HEK293T (cell line): ENCODE measurements at places on chromosomes 6 and 20.

GRCh38 chr6:127900935-127901334, at the start of gene THEMIS:
Gene THEMIS (minus strand): TSS chr6:127901058. CDS start chr6:127900932, 126 bp downstream.
- no peak for DNase-seq

DNA sequence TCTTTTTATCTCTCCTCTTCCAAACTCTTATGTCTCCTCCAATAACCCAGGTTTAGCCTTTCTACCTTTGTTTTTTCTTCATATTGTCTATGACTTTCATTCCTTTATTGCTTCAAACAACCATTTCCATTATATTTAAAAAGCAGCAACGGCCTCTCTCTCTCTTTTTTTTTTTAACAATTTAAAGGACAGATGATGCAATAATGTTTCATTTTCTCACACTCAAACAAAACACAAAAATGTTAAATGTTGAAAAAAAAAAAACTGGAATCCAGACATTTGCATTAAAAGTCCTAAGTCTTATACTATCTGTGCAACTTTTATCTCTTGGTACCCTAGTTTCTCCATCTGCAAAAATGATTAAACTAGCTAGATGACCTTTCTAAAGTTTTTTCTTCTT, 105.8 kb downstream of the LMBRD1 start:
- no peak for DNase-seq

DNA sequence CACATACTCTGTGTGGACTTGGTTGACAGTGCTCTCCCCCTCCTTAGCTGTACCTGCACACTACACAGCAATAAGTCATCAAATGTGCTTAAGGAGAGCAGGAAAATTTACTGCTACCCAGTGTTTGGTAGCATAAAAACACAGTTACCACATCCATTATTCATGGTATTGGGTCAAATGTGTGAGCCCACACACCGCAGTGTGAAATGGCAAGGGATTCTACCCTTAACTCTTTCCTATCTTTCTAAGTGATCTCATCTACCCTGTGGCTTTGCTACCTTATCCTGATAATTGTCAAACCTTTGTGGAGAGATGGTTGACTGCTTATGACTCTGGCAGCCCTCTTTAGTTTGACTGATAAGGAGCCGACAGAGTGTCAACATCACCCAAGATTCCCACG, 47.6 kb downstream of the STX11 start:
- DNase-seq, result no peak

GRCh38 chr6:111747396-111747795, 125.9 kb downstream of the FYN start:
- no peak for DNase-seq

- DNase-seq, result peak; percentile 46
These were observed 28.6 kb downstream of the RALY start for GRCh38 chr20:34022151-34022838.

- DNase-seq, result no peak
These were observed 128.9 kb upstream of the PMEPA1 start for GRCh38 chr20:57838670-57839151.

DNA sequence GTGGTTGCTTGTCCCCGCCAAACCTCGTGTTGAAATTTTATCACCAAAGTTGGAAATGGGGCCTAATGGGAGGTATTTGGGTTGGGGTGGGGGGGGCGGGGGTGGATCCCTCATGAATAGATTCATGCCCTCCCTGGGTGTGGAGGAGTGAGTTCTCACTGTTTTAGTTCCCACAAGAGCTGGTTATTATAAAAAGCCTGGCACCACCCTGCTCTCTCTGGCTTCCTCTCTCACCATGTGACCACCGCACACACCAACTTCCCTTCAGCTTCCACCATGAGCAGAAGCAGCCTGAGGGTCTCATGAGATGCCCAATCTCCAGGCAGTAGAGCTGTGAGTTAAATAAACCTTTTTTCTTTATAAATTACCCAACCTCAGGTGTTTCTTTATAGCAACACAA, 111.3 kb downstream of the PRDM1 start:
- DNase-seq, result no peak
